ENCODE measurements at places on chromosomes 16 and 17.

DNA sequence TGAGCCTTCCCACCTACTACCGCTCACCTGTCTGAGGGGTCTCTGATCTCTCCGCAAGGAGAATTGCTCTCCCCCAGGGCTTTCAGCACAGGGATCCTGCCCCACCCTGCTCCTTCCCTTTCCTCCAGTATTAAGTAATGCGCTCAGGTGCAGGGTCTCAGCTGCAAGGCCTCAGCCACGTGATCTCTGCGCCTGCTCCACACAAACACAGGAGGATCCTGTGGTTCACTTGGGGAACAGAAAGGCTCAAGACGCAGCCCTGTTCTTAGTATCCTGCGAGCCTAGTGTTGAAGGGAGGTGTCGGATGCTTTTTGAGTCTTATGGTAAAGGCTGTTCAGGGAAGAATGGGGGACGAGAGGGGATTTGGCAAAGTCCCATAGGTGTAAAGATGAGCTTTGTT is 41.6 kb upstream of the GCSH start:
- DNase-seq = no peak

GRCh38 chr17:77734371-77735080 is 224.0 kb upstream of the TNRC6C start:
- DNase-seq = no peak

DNA sequence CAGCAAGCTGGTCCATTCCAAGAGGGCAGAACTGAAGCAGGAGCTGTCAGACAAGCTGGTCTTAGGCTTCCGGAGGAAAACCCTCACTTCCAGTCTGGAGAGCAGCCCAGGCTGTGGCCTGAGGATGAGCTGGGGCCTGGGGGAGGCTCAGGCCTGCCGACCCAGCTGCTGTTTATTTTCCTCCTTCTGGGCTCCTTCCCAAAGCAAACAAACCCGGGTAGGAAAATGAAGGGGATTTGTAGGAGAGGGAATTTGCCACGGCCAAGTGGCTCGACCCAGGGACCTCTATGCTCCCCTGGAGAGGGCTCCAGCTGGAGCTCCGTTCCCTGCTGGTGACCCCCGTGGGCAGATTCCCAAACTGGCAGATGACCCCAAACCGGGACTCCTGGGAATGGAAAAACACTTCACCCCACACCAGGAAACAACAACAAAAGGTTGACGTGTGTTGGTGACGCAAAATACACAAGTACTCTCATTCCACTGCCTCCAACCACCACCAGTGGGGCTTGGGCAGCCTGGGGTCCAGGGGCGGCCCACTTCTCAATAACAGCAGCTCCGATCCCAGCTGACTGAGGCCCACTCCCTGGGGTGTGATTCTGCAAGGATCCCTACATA is 8.8 kb downstream of the JUP start:
- DNase-seq = no peak

DNA sequence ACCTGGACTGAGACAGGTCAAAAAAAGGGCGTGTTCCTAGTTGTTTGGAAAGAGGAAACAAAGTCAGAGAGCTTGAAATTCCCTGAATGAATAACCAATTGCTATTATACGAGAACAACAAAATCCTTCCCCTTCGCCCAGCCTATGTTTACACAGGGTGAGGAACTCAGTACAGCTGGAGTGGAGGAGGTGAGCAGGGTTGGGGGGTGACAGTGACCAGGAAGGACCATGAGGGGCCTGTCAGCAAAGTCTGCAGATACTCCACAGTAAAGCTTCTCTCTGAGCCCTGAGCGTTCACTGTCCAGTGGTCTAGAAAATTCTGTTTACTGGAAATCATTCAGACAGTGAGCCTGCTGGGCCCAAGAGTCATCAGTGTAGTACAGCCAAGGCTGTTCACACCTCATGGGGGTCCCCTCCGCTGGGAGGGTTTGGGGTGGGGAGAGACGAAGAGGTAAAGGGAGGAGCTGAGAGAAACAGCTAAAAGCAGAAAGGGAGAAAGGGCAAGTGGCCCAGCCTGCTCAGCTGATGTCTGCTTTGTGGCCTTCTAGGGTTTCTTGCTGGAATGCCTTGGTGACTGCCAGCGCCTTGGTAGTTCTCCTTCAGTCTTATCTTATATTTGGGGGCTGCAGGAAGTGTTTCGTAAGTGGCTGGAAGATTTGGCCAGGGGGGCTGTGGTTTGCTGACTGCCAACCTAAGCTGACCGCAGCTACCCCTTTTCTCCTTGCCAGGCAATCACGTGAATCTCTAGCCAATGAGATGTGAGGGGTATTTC is 5.7 kb downstream of the DUSP3 start:
- no peak for DNase-seq

DNA sequence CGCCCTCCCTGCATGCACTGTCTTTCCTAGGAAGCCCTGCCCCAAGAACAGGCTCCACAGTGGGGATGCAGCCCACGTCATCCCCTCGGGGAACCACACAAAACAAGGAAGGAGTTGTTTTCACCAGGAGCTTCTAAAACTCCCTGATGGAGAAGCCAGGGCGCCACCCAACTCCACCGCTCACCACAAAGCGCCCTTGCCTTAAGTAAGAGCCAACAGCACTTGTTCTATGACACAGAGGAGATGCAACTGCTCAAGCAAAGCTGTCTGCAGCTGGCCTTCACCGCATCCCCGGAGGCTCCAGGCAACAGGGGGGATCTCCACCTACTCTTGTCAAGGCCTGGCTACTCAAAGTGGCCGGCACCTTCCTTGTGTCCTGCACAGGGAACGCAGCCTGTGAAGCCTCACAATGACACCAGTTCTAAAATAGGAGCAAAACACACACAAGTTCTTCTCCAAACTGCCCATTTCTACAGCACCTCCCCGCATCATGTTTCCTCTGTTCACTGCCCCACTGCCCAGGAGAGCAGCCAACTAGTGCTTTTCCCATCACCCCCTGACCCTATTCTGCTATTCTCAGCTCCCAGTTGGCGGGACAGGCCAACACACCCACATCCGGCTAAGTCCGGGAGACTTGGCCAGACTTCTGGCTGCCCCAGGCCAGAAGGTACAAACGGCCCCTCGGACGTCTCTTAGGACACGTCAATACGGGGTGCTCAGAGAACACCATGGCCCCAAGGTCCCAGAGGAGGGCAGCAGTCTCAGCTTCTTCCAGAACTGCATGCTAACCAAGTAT is 24.2 kb downstream of the MPG start:
- DNase-seq = no peak
